Kidney tubule cell (primary cell): ENCODE measurements at places on chromosomes 3 and 15.

- no peak for DNase-seq
Measured at GRCh38 chr3:133853925-133854227, 41.8 kb downstream of the RAB6B start.

DNA sequence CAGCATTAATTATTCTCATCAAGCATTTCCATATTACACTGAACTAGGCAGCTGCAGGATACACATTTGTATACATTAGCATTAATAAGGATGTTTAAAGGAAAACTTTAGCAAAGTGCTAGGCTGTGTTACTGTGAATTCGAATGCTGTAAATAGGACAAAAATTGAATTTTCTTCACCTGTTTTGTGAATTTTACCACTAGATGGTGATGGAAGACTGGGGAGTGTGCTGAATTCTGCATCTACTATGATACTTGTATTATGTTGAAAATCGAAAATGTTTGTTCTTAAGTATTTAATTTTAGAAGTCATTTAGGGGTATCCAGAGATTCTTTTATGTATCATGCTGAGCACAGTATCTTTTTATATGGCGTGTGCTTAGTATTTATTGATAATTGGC, 12.3 kb upstream of the P2RY14 start:
- peak; percentile 47 for DNase-seq

DNA sequence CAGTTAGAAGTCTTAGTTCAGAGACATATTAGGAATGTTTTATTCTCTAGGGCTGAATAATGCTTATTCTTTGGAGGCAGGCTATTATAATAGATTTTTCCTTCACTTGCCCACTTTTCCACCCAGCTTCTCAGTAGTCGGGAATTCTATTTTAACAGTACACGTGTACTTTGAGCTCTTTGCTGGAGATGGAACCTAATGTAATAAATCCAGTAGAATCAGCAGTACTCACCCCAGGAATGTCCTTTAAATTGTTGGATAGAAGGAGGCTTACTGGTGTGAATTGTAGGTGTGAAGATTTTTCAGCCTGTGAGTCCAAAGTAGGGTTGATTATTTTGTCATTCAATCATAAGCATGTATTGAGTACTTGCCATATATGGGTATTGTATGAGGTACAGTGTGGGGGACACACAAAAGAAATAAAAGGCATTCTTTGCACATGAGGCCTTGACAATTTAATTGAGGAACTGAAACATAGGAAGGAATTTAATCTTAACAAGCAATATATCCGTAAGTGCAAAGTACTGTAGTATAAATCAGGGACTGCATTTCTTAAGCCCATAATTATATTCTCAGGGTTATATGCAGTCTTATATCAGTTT, 29.5 kb upstream of the MGA start:
- DNase-seq: no peak

DNA sequence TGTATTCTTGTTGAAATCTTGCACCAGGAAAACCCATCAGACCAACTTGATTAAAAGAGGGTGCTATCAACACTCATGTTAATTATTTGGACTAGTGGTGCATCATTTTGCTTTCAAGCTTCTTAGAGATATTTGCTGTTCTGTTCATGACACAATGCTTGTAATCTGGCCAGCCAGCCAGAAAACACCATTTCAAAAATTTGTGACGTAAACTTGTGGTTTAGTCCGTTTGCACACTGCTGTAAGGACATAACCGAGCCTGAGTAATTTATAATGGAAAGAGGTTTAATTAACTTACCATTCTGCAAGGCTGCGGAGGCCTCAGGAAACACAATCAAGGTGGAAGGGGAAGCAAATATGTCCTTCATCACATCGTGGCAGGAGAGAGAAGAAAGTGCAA, 374.3 kb upstream of the TGFBR2 start:
- DNase-seq: no peak

DNA sequence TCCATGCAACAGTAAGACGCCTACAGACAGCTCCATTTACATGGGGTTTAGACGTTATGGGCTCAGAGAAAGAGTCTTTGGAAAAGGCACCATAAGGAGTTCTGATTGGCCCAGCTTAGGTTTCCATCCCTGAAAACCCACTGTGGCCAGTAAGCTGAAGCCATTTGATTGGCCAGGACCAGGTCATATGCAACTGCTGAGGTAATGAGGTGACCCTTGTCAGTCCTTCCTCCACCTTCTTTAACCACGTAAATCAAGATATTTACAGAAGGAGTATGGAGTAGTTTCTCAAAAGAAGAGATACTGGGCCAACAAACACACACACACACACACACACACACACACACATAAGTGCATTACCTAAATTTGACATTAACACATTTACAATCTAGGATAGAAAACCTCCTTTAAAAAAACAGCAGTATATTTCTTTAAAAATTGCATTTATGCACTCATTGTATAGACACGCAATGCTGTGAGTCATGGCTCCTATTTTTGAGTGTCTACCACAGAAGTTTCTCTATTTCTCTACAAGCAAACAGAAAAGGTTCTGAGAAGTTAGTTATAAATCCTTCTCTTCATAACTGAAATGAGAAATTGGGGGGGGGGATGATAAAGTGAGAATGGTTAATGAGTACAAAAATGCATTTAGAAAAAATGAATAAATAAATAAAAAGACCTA, 16.3 kb upstream of the MB21D2 start:
- DNase-seq: no peak

- no peak for DNase-seq
Measured at GRCh38 chr15:60087561-60087960, 83.5 kb downstream of the FOXB1 start.
